Activated CD8-positive, alpha-beta memory T cell treated with anti-CD3 and anti-CD28 coated beads for 48 hours (primary cell): ENCODE measurements at places on chromosomes 5 and 9.

DNA sequence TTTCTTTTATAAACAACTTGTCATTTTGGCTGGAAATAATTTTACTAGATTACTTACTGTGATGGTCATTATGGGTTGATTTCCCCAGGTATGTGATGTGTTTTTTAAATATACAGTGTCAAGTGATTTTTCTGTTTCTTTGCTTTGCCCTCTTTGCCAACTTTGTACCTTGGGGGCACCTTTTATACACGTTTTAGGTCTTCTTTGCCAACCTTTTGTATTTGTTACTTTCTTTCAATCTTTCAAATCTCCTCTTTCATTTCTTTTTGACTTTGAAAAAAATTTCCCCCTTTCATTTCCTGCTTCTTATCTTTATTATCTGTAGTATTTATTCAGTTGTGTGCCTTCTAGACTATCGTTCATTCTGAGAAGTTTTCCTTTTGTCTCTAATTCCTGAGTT, 65.4 kb upstream of the DHFR start:
- no peak for DNase-seq

GRCh38 chr5:132813599-132814502, 749 bp downstream of the SOWAHA start:
- no peak for DNase-seq

- no peak for DNase-seq
Observed at GRCh38 chr9:110148891-110149290, 59.1 kb downstream of the C9orf152 start.

- no peak for DNase-seq
Observed at GRCh38 chr9:23945897-23946296, 119.9 kb upstream of the ELAVL2 start.

- DNase-seq = peak; percentile 82
Observed at GRCh38 chr9:34522971-34523797, at the start of gene ENHO. Gene ENHO (minus strand): TSS chr9:34522990. CDS start chr9:34521695, 1,295 bp downstream.
